ENCODE measurements at places on chromosomes 2 and 18.
A peak's percentile ranks its signal among the peaks of the same experiment; 100 is the strongest.

- DNase-seq = no peak
Measured at GRCh38 chr18:6412933-6413472, 1.7 kb downstream of the L3MBTL4 start.

DNA sequence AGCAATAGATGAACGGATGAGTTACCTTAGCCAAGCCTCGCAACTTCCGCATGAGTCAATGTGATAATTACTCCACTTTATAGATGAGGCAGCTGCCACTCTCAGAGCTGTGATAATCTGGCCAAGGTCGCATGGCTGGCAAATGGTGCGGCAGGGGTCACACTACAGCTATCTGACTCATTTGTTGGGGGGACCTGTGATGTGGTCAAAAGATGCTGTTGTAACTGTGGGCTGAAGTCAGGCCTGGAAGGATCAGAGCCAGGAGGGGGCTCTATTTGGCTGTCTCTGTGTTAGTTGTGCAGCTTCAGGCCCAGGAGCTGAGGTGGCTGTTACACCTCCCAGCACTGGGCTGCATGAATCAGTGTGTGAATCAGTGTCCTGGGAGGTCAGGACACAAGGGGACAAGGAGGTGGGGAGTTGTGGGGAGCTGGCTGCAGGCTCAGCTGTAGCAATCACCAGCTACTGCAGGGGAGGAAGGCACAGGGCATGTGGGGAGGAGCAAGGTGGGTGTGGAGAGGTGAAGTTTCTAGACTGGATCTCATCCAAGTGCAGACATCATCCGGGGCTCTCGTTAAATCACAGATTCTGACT is 33.1 kb downstream of the NGEF start:
- DNase-seq = no peak

DNA sequence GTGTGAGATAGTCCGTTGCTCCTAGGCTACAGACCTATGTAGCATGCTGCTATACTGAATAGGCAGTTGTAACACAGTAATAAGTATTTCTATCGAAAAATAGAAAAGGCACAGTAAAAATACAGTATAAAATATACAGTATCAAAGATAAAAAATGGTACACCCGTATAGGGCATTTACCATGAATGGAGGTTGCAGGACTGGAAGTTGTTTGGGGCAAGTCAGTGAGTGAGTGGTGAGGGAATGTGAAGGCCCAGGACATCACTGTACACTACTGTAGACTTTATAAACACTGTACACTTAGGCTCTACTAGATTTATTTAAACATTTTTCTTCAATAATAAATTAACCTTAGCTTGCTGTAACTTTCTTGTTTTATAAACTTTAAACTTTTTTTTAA is 3.5 kb downstream of the MAP3K20 start:
- no peak for DNase-seq

- DNase-seq = no peak
Measured at GRCh38 chr2:160893581-160893980, 266.6 kb upstream of the TANK start.

DNA sequence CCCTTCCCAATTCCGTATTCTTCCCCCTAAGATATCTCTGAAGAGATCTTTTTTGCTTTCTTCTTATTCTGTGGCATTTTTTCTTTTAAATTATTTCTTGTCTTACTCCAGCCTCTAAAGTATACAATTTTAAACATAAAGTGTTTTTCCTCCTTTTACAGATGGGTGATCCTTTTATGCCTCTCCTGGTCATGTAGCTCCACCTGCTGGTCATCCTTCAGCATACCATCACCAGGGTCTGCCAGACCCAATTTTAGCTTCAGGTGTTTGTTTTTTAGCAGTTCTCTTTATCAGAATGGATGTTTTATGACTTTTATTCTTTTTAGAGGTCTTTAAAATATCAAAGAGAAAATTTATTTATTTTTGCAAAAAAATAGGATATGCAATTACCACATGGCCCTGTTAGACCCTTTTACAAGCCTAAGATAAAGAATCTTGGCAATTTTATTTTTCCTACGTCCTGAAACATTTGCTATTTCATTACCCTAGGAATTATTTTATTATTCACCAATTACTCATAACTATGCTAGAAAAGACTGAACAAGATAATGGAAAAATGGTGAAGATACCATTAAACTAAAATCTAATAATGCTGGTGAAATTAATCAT is 55.5 kb downstream of the PIGN start:
- DNase-seq = peak; percentile 32

DNA sequence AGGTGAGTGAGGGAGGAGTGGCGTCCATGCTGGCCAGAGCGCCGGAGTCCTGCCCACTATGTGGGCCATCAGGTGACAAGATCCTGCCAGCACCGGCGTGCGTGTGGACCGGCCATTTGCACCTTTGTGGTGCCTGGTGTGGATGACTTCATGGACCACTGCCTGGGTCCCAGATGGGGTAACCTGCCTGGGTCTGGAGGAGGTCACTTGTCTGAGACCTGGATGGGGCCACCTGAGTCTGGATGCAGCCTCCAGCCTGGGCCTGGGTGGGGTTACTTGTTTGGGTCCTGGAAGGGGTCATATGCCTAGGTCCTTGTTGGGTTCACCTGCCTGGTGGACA is 299.6 kb downstream of the NDUFA10 start:
- no peak for DNase-seq

- no peak for DNase-seq
Measured at GRCh38 chr2:231347638-231348037, 47.9 kb upstream of the B3GNT7 start.

DNA sequence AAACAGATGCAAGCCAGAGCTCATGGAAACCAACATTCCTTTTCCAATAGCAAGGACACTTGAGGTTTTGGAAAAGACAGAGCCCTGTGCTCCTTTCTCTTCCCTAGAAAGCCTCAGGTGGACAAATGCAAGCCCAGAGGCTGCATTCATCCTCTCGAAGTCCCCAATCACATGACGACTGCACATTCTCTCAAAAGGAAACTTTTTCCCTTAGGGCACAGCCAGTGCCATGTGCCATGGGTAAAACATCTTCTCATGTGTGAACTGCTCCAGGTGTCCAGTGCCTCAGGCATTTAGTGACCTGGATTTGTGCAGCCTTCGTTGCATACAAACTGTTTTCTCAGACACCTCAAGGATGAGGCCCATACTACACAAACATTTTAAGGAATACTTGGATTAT is 140.7 kb downstream of the LAMA1 start:
- no peak for DNase-seq

DNA sequence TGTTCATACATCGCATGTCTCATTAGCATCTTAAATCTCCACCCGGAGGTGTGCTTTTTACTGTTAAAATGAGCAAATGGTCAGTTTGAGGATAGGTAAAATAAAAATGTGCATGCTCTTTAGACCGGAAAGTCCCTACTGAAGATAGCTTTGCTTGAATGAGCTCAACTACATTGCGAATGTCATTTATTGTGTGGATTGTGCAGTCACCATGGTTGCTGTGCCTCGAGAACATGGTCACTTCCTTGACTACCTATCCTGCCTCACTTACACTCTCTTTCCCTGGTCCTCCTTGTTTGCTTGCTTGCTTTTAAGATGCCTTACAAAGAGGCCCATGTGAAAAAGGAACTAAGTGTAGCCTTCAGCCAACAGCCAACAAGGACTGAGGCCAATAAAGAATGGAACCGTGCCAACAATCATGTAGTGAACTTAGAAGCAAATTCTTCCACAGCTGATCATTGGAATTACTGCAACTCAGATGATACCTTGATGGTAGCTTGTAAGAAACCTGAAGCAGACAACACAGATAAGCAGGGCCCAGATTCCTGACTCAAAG is 72.2 kb upstream of the BARD1 start:
- DNase-seq = no peak

DNA sequence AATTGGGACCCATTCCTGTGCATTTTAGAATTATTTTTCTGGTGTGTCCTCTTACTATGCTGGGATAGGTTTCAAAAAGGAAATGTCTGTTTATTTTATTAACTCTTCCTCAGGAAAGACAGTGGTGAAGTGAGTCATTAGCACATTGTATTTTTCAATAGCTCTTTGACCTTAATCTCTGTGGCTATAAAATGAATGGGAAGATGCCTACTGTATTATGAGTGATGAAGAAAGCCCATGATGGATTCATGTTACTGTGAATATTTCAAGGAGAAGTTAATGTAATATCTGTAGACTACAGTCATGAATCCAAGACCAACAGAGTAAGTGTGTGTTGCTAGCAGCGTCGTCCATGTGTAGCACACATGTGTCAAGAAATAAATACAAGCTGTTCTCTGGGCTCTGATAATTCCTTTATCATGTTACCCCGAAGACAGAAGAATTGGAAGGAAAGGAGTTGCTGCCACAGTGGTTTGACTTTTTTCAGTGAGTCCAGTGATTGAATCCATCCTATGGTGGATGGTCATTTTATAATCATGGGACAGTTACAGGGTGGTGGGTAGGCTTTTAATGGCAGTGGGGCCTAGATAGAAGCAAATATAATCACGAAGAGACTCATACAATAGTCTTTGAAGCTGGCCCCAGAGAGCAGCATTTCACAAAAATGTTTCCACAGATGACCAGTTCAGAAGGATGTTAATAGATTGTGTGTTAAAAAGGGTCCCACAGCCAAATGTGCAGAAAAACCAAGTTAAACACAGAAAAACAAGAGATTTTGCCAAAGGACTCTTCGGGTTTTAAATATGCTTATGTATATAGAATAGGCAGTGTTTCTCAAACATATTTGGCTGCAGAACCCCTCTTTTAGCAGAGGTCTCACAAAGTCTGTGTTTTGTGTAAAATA is 239.7 kb upstream of the RASGRP3 start:
- no peak for DNase-seq

DNA sequence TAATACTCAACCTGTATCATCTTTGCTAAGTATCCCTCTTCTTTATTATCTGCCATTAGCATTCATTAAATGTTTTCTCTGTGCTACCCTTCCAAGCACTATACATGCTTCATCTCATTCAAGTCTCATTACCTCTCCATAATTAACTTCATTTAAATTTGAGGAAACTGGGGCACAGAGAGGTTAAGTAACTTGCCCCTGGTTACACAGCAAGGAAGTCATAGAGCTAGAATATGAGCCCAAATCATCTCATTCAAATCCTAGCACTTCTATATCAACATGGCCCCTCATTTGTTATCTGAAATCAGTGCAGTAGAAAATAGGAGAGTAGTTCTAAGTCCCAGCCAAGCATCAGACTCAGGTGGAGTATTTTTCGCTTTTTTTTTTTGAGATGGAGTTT is 4.4 kb downstream of the MRPL35 start:
- no peak for DNase-seq

DNA sequence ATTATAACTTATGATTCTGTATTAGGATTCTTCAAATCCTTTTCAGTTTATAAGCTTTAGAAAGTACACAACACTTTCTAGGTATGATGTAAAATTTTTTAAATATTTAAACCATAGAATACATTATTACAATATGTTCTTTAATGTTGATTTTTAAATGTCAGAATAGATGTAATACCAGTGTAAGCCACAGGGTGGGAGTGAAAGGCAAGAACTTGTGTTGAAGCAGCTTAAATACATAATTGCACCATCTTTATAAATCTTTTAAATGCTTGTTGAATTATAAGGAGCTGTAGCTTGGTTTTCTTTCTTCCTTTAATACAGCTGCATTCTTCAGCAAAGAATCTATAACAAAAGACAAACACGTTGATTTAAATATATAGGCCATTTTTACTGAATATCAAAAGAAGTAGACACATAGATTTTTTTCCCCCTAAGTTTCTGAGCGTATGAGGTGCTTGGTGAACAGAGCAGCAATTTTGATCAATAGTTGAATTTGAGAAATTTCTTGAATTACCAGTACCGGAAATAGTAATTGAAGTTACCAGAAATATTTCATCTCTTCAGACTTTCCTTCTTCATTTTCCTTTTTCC is 63.0 kb downstream of the TANK start:
- DNase-seq = no peak

DNA sequence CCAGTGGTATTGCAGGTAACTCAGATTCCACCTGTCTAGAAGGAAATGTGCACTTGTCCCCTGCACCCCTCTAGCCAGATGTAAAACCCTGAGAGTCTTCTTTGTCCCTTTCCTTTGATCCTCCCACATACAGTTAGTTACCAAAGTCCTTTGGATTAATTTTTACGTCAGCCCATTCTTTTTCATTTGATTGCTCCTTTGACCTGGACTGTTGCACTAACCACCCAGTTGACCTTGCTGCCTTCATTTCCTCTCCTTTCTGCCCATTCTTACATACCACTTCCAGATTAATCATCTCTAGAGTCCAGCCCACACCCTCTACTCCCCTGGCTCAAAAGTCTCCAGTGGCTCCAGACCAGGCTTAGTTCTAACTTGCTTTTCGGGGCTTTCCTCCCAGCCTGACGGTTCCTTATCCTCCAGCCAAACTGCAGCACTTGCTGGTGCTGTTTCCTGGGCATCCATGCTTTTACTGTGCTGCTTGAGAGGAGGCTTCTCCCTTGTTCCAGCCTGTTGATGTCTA is 99.3 kb downstream of the SPTBN1 start:
- DNase-seq = no peak

DNA sequence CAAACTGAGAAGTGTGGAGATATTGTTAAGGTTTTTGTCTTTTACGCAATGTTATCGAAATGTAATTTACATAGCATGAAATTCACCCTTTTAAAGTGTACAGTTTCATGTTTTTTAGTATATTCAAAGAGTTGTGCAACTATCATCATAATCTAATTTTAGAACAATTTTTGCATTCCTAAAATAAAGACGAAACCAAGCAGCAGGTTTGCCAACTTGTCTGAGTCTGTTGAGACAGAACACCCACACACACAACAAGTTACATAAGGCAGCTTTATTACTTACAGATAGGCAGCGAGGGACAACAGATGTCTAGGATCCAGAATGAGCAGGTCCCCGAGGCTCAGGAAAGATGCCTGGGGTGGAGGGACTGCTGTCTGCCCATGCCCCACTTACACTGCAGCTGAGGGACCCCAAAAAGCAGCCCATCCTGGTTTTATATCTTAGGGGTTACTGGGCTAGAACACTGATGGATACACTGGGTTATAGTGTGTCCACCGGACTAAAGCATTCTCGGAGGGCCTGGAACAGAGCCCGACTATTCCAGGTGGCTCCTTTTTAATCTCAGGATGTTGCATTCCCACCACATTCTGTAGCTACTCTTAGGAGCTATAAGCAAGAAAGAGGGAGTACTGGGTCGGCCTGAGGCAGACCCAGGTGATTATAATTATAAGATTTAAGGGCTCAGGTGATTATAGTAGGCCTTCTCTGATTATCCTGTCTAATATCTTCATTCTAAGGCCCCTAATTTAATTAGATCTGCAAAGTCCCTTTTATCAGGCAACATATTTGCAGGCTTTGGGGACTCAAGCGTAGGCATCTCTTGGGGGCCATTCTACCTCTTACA is 150.2 kb upstream of the DOK6 start:
- no peak for DNase-seq

All from T-helper 1 cell (primary cell).